Right lobe of liver (tissue), 6 donors: ENCODE measurements at places on chromosomes 3 and 15. TPM values are rescaled to one million over a fixed set of nuclear protein-coding genes. Genes with fewer than 3 reads are reported as not detected.

The UBR1 gene
- total RNA-seq: 15.6 TPM

The TMEM207 gene
- total RNA-seq: not detected

The TMEM266 gene
- total RNA-seq: not detected

The CILP gene
- total RNA-seq: 0.81 TPM

The MEX3B gene
- 1.5 TPM for total RNA-seq

The HHLA2 gene
- total RNA-seq: not detected

The COLQ gene
- 1.2 TPM for total RNA-seq

The PLA2G4B gene
- 4.1 TPM for total RNA-seq

The AADAC gene
- 275 TPM for total RNA-seq

The TSEN2 gene
- total RNA-seq: 4.7 TPM

The CRYBG3 gene
- total RNA-seq: 4.7 TPM

The PIERCE2 gene
- not detected for total RNA-seq

The SGO1 gene
- total RNA-seq: 1.1 TPM

The ADAMTS7 gene
- 1.4 TPM for total RNA-seq

The LRRN1 gene
- 0.17 TPM for total RNA-seq

The SLC38A3 gene
- 177 TPM for total RNA-seq

The DAG1 gene
- total RNA-seq: 92.5 TPM

The TGM4 gene
- not detected for total RNA-seq

The TMEM44 gene
- 3.1 TPM for total RNA-seq

The CGNL1 gene
- 54.5 TPM for total RNA-seq

The IMPG2 gene
- 0.09 TPM for total RNA-seq

The TPM1 gene
- total RNA-seq: 110 TPM

The PAK6 gene
- total RNA-seq: not detected

The GCHFR gene
- 91.9 TPM for total RNA-seq

The LEKR1 gene
- total RNA-seq: not detected

The CASR gene
- total RNA-seq: not detected

The ISLR2 gene
- not detected for total RNA-seq

The LTK gene
- 0.86 TPM for total RNA-seq

The SNX22 gene
- total RNA-seq: 4.2 TPM

The ENTPD3 gene
- not detected for total RNA-seq

The CCK gene
- total RNA-seq: not detected

The DMXL2 gene
- total RNA-seq: 10.9 TPM

The DHX36 gene
- total RNA-seq: 17.6 TPM

The HIGD2B gene
- total RNA-seq: 0.24 TPM

The TADA3 gene
- total RNA-seq: 30.9 TPM
